ENCODE measurements at places on chromosomes 3 and 15. TPM values are rescaled to one million over a fixed set of nuclear protein-coding genes. Genes with fewer than 3 reads are reported as not detected.

CPEB1 gene
- 6.9 TPM for total RNA-seq

PLA2G4D gene
- total RNA-seq = not detected

GOLGA6B gene
- not detected for total RNA-seq

CHRFAM7A gene
- not detected for total RNA-seq

DNA sequence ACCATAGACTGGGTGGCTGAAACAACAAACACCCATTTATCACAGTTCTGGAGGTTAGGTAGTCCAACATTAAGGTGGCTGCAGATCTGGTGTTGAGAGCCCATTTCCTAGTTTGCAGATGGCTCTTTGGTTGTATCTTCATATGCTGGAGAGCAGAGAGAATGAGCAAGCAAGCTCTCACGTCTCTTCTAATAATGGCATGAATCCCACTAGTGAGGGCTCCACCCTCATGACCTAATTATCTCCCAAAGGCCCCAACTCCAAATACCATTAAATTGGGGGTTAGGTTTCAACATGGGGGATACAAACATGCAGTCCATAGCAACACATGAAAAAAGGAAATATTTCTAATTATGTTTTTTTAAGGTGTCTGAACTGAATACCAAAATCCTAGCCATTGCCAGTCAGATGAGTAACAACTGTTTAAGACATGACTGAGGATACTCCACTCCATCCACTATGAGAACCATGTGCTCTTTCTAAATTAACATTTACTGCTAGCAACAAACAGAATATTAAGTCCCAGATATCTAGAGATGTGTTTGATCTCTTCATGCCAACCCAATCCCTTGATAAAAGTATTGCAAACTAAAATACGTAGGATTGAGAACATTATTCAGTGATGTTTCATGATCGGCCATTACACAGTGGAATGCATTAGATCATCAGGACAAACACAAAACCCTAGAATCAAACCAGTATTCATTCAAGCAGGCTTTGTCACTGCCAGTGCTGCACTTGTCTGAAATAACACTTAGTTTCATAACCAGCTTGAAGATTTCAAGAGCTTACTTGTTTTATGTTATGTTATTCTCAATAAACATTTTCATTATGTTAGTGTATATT, 340.3 kb downstream of the SLC9A9 start:
- DNase-seq = peak; percentile 72
